ENCODE measurements at places on chromosomes 5 and 9. TPM values are rescaled to one million over a fixed set of nuclear protein-coding genes. Genes with fewer than 3 reads are reported as not detected.

GRCh38 chr5:128036950-128037349 is 46.6 kb upstream of the SLC12A2 start:
- no peak for DNase-seq

DNA sequence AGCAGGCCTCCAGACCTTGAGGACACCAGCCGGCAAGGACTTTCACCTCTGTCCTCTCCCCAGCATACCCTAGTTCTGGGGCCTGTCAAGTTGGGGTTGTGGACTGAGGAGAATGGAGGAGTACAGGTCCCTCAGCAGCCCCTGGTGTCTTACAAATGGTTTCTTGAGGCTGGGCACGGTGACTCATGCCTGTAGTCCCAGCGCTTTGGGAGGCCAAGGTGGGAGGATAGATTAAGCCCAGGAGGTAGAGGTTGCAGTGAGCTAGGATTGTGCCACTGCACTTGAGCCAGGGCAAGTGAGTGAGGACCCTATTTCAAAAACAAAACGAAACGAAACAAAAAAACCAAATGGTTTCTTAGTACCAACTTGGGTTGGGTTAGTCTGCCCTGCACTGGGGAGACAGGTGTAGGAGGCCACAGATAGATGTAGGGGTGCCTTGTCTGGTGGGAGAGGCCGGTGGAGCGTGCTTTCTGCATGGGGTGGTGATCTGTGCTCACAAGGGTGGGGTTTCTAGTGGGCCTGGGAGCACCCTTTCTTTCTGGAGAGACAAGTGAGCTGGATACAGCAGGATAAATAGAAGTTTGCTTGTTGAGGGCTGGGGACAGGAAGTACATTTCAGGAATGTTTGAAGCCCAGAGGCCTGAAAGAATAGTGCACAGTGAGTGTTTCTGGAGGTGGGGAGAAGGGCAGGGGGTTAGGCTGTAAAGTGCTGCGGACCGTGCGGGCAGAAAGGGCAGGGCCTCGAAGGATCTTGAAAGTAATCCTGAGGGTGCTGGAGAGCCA is 37.7 kb upstream of the PSD2 start:
- DNase-seq: no peak

DNA sequence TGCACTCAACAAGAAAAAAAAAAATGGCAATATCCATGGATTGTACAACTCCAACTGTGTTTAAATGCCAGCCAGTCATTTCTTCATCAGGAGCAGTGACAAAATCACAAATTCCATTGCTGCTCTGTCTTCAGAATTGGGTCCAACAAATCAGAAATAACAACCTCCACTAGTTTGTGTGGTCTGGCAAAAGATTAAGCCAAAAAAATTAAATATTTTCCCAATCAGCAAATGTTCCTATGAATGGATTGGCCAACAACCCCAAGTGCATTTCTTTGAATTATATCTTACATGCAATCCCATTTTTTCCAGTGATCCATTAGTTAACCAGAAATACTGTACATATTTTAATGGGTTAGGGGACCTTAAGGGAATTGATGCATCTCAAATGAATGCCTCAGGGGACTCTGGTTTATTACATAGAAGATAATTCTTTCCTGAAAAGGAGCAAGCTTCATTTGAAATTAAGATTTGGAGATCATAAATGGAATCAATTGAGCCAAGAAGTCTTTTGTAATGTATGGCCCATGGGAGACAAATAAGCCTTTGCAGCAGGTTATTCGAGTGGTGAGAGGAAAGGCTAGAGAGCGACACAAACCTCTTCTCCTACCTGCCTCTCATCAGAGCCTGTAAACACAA is 131.8 kb downstream of the TLE1 start:
- no peak for DNase-seq

Gene CA9
- polyA plus RNA-seq: 0.21 TPM

- no peak for DNase-seq
These were observed 3.8 kb upstream of the EXOC3 start for GRCh38 chr5:439181-439580.

GRCh38 chr9:89482056-89482851 is 15.7 kb downstream of the SEMA4D start:
- no peak for DNase-seq

GRCh38 chr5:114089259-114089658 is 272.6 kb upstream of the KCNN2 start:
- no peak for DNase-seq

DNA sequence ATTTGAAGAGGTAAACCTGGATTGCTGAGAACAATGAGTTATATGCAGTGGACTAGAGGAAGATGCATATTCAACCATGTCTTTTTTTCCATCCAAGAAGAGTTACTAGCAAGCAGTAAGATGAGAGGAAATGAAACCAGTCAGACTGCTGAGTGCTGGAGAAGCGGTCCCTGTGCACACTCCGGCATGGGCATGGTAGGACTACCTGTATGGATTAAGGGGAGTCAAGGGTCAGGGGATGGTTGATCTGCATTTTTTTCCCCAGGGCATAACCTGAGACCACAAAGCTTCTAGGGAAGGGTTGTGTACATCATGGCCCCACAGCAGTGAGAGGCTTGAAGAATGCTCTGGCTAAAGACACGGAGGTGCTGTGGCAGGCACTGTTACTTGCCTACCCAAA is 76.6 kb upstream of the ZNF169 start:
- DNase-seq: no peak

Data from endothelial cell of umbilical vein (primary cell).